ENCODE measurements at places on chromosomes 5 and 9.

DNA sequence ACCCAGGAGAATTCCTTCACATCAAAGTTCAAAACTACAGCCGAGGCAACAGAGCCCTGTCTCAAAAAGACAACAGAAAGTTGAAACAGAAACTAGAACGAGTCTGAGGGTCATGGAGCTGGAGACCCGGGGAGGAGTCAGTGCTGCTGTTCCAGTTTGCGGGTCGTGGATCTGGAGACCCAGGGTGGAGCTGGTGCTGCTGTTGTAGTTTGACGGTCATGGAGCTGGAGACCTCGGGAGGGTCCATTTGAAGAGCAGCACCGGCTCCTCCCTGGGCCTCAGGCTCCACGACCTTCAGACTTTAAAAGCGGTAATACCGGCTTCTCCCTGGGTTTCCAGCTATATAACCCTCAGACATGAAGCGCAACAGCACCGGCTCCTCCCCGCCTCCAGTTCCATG, 13.0 kb upstream of the LCN15 start:
- no peak for DNase-seq

DNA sequence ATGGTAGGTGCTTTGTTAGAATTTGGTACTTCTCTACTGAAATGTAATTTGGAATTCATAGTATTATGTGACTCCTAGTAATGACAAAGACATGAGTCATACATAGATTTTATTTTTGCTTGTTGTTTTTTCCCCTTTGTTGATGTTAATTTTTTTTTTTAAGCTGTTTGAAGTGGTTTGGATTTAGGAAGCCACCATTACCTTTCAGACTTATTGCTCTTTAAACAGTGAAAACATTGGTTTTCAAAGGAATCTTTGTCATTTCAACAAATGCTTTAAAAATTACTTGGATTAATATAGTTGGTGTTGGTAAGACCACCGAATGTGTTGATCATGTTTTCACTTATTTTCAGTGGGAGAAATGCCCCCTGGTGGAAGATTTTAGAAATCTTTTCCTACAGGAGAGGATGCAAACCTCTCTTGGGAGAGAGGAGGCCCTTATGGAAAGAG, 170.1 kb upstream of the PITX1 start:
- DNase-seq, result no peak

- DNase-seq, result no peak
Observed at GRCh38 chr5:56638061-56638621, 177.2 kb upstream of the MAP3K1 start.

- DNase-seq, result no peak
Observed at GRCh38 chr5:162474239-162474638, 406.7 kb downstream of the GABRG2 start.

DNA sequence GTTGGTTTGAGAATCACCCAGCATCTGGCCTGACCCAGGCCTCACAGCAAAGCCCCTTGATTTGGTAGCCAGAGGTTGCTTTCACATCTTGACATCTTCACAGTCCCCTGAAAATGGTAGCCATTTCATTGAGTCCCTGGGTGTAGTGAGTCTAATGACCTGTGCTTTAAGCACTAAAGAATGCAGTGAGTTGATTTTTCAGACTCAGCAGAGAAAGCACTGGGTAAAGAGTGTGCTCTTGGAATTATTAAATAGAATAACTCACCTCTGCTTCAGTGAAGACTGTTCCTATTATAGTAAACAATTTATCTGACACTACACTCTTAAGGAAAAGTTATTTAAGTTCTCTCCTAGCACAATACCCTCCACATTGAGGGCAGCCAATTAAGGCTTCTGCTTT, 56.2 kb downstream of the PTCD2 start:
- DNase-seq, result no peak

DNA sequence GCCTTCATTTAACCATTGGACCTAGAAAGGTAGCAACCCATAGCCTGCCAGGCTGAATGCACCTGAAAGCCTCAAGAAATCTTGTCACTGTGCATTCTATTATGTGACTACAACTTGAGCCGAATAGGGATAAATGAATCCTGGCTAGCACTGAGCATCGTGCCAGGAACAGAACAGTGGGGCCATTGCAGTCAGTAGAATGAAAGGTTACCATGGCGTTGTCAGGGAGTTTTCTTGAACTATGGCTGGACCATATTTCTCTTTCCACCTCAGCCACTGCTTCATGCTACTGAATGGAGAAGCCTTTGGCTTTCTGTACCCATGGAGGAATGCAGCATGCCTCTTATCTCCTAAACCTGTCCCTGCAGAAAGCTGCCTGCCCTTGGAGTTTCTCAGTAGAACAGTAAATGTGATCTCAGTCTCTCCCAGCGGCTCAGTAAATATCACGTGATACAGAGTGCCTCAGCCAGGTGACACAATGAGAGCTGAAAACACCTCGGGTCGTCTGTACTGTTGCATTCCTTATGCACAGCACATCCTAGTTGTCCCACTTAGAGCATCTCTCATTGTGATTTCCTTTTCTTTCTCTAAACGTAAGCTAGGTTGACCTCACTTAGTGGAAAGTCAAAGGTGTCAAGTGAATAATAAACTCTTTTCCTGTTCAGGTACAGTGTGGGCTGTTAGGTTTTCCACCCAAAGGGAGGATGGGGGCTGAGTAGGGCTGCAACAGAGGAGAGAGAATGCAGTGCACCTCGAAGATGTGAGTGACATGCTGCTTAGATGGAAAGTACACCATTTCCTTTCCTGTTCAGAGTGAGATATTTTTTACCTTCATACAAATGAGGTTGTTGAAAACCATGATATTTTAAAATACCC, 115.3 kb downstream of the MACIR start:
- no peak for DNase-seq

- DNase-seq, result no peak
Observed at GRCh38 chr9:129667850-129668249, 2.4 kb downstream of the PRRX2 start.

DNA sequence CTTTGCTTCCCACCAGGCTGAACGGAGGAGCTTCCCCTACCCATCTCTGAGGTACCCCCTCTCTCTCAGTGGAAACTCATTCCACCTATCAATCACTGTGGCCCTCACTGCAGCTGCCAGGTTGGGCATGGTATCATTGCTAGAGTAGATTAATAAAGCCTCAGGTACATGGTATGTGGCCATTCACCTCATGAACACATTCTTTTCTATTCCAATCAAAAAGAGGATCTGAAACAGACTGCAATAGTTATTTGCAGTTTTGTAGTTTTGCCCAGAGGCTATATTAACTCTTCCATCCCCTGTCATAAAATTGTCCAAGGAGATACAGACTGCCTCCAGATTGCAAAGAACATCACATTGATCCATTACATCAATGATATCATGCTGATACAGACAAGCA, 85.8 kb upstream of the MVB12B start:
- DNase-seq, result no peak

DNA sequence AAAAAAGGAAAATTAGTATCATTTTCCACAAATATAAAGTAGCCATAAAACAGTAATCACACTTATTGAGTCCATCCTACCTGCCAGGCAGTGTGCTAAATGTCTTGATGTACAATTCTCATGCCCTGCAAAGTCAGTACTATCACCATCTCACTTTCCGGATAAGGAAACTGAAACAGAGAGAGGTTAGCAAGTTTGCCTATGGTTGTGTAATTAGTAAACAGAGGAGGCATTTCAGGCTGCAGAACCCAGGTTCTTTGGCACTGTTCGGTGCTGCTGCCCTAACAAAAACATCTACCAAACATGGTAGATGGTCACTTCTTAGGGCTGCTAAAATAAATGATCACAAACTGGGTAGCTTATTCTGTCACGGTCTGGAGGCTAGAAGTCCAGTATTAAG, 22.6 kb downstream of the PLAC8L1 start:
- no peak for DNase-seq

DNA sequence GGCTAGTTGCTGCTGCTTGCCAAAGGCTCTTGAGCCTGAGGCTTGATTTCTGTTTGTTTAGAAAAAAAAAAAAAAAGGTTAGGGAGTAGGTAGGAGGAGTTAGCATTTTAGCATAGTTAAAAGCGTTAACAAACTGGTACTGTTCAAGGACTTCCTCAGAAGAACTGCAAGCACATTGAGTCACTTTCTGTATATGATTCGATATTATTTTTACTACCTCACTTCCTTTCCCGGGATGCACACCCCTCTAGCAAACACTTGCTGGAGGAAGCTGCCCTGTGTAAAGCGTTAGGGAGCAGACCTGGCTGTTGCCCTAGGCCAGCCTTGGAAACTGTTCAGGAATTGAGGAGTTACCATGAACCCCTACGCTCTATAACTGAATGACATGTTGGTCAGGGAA, 15.7 kb upstream of the CEP120 start:
- DNase-seq, result no peak

GRCh38 chr5:90424245-90424644, 14.7 kb upstream of the CETN3 start:
- DNase-seq, result no peak

GRCh38 chr9:33815781-33816180, 1.2 kb upstream of the UBE2R2 start:
- no peak for DNase-seq

DNA sequence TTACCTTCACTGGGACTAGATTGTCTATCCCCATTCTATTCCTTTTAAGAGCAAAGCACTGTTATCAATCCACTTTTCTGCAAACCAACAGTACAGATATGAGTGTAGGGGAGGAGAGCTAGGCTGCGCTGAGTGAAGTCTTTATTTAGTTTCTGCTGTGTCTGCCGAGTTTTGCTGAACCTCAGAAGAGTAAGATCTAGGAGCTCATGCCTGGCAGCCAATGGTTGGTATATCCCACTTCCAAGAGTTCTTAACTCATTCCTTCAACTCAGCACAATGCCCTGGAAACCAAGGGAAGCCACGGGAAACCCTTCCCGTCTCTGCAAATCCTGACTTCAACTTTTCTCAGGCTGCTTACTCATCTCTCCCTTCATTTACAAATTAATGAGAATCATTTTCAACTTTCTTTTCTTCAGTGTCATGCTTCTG, 58.0 kb upstream of the JAK2 start:
- no peak for DNase-seq

DNA sequence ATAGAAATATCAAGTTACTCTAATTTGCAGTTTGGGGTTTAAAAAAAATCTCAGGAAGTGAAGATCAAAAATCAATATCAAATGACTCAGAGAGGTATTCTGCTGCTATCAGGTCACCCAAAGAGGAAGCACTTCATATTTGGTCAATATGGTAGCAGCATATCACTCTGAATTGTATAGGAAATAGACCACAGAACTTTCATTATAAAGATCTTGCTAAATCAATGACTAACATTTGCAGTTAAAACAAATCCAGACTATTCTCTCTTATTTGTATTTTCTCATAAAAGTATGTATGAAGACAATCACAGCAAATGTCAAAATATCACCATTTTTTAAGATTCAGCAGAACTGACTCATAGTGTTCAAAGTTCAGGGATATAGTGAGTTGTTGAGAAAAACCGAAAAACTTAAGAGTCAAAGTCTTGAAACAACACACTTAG, 105.8 kb upstream of the PCSK1 start:
- DNase-seq, result no peak

- no peak for DNase-seq
Observed at GRCh38 chr5:51286046-51286445, 97.2 kb upstream of the ISL1 start.

DNA sequence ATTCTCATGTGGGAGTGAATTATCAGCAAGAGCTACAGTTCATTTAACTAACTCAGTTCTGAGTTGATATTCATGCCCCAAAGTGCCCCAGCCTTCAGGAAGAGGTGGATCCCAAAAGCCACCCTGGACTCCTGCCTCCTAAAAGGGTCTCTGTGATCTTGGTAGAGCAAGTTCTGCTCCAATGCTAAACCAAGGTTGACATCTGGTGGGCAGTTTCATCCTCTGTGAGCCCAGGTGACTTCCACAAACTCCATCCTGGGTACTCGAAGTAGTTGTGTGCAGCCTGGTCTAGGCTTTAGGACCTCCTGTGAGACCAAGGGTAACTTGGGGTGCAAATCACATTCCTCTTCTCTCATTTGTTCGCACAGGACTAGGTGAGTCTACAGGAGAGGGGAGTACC, 816.8 kb downstream of the MTRR start:
- DNase-seq, result no peak

DNA sequence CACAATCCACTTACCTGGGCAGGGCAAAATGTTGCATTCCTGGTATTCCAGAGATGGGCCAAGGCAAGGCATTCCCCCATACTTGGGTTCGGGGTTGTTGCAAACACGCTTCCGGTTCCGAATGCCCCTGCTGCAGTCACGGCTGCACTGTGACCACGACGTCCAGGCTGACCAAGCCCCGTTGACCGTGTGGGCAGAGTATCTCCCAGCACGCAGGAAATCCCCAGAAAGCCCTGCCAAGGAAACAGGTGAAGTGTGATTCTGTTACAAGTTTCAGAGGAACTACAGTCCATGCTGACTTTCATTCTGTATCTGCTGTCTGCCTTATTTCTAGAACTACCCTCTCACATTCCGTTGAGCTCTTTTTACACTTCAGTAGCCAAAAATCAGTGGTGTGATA, 483.0 kb downstream of the SEMA5A start:
- no peak for DNase-seq

DNA sequence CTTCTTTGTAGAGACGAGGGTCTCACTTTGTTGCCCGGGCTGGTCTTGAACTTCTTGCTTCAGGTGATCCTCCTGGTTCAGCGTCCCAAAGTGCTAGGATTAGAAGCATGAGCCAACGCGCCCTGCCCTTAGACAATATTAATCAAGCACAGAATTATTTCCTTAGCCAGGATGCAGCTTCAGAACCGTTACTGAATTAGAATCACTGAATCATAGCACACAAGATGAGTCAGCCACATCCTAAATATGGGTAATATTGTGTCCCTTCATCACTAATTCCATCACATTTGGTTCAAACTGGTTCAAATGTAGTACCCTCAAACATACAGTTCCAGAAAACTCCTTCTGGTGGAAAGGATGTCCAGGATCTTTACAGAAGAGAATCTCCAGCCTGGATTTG, 82.7 kb downstream of the BNC2 start:
- no peak for DNase-seq

DNA sequence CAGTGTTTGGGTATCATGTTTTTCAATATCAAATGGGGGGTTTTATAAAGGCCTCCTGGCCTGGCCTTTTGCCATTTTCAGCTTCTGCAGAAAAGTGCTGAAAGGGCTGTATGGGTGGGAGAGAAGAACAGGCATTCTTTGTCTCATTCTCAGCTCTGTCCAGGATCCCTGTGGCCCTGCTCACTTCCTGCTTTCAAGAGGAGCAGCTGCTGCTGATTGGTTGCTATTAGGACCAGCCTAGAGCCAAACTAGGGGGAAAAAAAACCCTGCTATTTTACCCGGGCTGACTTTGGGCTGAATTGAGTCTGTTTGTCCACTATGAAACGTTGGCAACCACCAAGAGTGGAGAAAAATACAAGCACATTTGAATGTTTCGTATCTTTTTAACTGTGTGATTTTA, 117.1 kb downstream of the CMYA5 start:
- no peak for DNase-seq

Measured in right forelimb (tissue), 1 donor.